ENCODE measurements at places on chromosomes 1 and 21.

GRCh38 chr1:110130989-110131388 lies 18.7 kb downstream of the UBL4B start:
- no peak for DNase-seq

DNA sequence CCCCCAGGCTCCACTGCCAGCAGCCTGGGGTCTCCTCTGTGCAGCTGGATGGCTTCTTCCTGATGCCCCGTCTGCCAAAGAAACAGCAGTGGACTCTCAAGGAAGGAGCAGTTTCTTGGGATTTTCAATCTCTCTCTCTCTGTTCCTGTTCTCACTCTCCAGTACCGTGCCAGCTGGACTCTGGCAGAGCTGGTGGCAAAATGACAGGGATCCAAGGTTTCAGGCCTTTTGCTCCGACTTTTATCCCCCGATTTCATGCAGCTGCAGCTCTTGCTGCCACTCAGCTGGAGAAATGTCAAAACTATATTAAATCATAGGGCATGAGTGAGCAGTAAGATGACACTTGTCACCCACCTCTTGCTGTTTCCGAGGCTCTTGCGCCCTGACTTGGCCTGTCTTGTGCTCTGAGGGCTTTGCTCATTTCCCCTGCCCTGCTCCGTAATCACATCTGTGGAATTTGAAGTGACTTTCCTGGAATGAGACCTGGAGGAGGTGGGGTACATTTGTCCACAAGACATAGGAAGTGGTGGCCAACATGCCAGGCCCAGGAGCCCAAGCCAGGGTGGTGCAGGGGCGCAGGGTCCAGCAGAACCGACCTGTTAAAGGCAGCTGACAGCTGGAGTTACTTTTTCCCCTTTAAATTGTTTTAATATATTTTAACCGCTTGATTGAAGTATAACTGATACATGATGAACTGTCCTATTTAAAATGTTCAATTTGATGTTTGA lies 576.2 kb downstream of the PTPRU start:
- DNase-seq = no peak

DNA sequence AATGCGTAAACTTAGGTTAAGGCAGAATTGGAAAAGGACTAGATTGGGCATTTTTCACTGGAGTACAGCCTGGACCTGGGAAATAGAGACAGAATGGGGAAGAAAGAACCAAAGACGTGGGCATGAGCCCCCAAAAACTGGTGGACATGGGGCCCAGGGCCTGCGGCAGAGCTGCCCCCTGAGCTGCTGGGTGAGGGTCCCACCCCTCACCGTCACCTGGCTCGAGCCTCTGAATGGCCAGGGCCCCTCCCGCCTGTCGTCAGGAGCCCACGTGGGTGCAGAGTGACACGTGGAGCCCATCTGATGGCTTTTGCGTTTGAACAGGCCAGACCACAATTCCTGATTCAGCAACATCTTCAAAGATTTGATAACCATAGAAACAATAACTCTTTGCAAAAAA lies 360.9 kb upstream of the VAMP3 start:
- no peak for DNase-seq

GRCh38 chr1:62356257-62356835 lies 37.1 kb upstream of the KANK4 start:
- DNase-seq = peak; percentile 46

- no peak for DNase-seq
Measured at GRCh38 chr1:115838431-115839028, 2.4 kb downstream of the NHLH2 start.

GRCh38 chr1:63713627-63714481 lies 60.0 kb upstream of the ROR1 start:
- DNase-seq = peak; percentile 69

- DNase-seq = no peak
Measured at GRCh38 chr1:155242805-155243358, 12.4 kb downstream of the ENTREP3 start.
